ENCODE measurements at places on chromosomes 12 and 14. TPM values are rescaled to one million over a fixed set of nuclear protein-coding genes. Genes with fewer than 3 reads are reported as not detected.
A peak's percentile ranks its signal among the peaks of the same experiment; 100 is the strongest.

CAPS2 gene
- total RNA-seq = 14.4 TPM

HOXC6 gene
- total RNA-seq = not detected

KLHL28 gene
- total RNA-seq = 13.4 TPM

SUOX gene
- total RNA-seq = 29.0 TPM

DNA sequence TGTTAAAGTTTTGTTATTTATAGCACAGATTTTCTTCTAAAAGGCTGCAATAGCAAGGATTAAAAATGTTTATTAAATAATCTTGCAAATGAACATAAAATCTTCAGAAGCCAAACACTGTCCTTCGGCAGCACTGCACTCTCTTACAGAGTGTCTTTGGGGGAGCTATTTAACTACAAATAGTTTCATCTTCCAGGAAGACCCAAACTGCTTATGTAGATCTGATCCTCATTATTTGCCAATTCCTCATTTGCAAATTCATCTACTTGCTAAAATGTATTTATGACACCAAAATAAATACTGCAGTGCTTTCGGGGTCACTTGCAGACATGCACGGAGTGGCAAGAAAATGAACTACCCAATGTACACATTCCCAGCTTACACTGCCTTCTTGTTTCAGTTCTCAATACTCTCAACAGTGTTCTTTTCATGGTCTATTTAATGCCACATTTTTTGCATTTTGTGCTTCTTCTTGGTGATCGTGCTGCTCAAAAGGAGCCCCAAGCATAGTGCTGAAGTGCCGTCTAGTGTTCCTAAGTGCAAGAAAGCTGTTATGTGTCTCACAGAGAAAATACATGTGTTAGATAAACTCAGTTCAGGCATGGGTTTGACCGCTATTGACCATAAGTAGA lies 128.1 kb downstream of the PRKD1 start:
- H3K36me3 ChIP-seq = no peaks in the 10 kb centered on the region
- no peak overlapping the region for H3K4me3 ChIP-seq
- no peak for DNase-seq
- H3K4me1 ChIP-seq = no peaks in the 10 kb centered on the region

DNA sequence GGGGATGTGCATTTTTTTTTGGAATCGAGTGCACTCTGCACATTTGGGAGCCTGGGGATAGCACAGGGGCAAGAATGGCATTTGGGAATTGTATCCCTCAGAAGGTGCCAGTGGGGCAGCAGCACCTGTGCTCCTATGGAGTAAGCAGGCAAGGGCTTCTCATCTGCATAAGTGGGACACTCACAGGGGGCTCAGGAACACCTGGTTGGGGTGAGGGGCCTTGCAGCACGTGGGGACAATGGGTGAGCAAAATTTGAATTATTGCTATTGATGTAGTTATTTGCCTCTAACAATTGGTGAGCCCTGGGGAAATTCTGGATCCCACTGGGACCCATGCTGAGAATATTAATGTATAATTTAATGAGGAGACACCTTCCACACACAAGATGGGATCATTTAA lies 274.2 kb downstream of the TTC6 start:
- DNase-seq = no peak
- no peak overlapping the region for H3K27ac ChIP-seq
- no peaks in the 10 kb centered on the region for H3K4me1 ChIP-seq
- H3K4me3 ChIP-seq = no peak overlapping the region

DNA sequence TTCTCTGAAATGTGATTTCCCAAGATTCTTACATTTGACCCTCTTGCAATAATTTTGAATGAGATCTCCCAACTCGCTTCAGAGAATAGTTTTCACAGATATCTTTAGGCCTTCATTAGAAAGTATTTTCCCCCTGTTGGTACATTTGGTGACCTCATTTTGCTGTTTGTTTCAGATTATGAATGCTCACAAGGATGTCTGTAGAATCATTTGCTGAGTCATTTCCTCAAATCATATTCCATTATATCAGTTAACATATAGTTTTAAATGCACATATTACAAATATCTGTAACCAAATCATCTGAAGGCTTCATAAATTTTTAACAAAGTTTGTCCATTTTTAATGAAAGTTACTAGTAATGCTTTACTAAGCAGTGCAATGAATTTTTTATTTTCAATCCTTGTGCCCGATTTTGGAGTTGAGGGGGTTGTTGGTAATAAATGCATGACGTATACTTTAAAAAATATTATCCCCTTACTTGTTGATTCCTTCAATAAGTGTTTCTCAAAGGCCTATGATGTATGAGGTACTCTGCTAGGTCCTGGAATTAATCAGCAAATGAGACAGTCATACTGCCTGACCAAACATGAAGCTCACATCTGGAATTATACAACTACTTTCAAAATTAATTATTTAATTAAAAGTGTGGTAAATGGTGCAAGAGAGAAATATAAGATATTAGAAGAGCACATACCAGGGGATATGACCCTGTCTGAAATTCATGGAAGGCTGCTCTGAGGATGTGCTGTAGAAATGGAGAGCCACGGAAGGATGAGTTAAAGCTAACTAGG lies 126.9 kb upstream of the RAP1B start:
- no peaks in the 10 kb centered on the region for H3K36me3 ChIP-seq
- no peaks in the 10 kb centered on the region for H3K27me3 ChIP-seq
- H3K4me3 ChIP-seq = no peak overlapping the region
- no peak for DNase-seq

DNA sequence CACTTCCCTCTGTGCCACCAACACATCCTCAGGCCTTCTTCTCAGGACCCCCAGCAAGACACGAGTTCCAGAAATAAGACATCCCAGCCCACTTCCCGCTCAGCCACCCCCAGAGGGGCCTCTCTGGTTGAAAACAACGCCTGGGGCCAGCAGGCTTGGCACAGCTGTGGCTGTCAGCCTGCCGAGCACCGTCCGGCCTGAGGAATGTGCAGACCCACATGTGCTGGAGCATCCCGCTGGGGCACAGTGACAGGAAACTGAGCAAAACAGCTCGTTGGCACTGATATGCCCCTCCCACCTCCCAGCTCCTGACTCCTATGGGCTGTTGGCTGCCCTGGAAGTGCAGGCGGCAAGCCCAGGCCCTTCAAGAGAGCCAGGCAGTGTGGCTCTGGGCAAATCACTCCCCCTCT lies 1.4 kb downstream of the SYNE3 start:
- H3K4me3 ChIP-seq = peak overlapping the region; percentile 81
- peak; percentile 59 for DNase-seq
- peak overlapping the region; percentile 67 for H3K27ac ChIP-seq

DNA sequence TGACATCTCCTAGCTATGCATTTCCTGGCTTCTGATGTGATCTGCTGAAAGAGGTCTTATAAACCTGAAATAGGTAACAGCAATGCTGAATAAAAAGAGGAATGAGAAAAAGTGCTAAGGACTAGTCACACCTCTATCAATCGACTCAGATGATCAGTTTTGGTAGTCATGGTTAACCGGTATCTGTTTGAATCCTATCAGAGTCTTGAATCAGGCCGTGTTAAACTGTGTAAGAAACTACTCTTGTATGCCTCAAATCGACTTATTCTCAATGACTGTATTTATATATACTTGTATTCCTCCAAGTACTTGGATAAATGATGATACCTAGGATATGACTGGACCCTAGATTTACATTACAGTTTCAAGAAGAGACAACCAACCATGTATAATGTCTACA lies 10.8 kb upstream of the ISM2 start:
- no peak overlapping the region for H3K27ac ChIP-seq
- no peak for DNase-seq
- H3K36me3 ChIP-seq = no peaks in the 10 kb centered on the region
- no peak overlapping the region for H3K4me3 ChIP-seq

DNA sequence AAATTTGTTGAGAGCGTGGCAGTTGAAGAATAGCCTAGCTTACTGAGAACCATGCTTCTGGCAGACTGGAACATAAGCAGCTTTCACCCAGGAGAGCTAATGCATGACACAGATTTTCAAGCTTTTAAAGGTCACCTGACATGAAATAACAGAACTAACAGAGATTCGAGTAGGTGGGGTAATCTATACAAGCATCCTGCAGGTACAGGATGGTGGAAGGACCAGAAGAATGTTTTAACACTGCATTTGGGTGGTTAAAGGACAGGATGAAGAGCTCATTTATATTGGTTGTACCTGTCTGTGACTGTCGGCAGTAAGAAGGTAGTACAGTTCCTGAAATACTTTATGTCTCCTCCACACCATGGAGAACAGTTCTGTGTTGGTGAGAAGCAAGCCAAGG lies 8.9 kb downstream of the PELI2 start:
- no peak overlapping the region for H3K27ac ChIP-seq
- DNase-seq = no peak
- no peaks in the 10 kb centered on the region for H3K36me3 ChIP-seq
- H3K4me1 ChIP-seq = peaks cover 36% of the 10 kb centered on the region

DNA sequence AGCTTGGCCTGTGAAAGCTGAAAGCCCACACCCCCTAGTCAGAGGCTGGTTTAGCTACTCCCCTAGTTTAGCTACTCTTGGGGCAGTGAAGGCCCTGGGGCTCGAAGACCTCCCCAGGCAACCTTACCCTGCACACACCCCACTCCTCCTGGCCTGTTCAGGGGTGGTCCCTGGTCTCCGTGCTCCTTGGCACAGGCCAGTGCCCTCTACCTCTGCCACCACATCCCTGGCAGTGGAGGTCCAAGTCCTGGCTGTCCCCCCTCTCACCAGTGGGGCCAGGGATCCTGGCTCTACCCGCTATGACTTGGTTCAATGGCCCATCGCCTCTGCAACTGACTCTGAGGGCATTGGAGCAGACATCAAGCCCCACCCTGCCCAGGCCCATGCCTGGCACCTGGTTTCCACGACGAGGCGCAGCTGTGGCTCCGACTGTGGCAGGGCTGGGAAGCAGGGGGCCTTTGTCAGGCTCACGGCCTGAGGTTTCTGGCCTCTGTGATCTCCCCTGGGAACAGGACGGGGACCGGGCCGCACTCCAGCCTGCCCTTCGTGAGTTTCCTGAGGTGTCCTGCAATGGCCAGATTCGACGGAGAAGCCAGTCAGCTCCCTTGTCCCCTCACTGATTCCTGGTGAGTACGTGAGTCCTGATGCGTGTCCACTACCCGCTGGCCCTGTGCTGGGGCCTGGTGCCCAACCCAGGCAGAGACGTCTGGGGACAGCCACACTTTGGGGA lies 5.7 kb downstream of the TMEM121 start:
- H3K4me3 ChIP-seq = no peak overlapping the region
- DNase-seq = no peak
- no peaks in the 10 kb centered on the region for H3K27me3 ChIP-seq
- H3K27ac ChIP-seq = no peak overlapping the region
- H3K36me3 ChIP-seq = no peaks in the 10 kb centered on the region

- H3K27me3 ChIP-seq = no peaks in the 10 kb centered on the region
- H3K36me3 ChIP-seq = no peaks in the 10 kb centered on the region
- H3K4me3 ChIP-seq = no peak overlapping the region
These were observed 41.1 kb downstream of the AREL1 start for GRCh38 chr14:74671789-74672188.

DNA sequence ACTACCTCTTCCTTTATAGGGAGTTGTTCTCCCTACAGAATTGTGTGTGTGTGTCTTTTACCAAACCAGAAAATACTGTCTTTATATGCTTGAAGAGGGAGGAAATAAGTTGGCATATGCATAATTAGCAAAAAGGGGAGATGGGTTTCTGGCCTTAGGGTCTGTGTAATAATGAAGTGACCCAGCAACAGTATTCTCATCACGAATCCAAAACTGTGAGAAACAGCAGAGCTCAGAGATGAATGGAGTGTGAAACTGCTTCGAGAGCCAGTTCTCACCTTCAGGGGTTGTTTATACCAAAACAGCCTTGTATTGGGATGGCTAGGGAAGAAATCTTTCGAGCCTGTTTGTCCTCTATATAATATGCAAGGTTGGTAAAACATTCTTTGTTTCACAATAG lies 227.5 kb downstream of the MON2 start:
- no peak overlapping the region for H3K4me3 ChIP-seq
- no peaks in the 10 kb centered on the region for H3K27me3 ChIP-seq
- H3K27ac ChIP-seq = peak overlapping the region; percentile 40
- peaks cover 13% of the 10 kb centered on the region for H3K36me3 ChIP-seq
- DNase-seq = no peak

GRCh38 chr12:292186-292585 lies 29.6 kb upstream of the SLC6A13 start:
- no peak overlapping the region for H3K4me3 ChIP-seq
- no peaks in the 10 kb centered on the region for H3K27me3 ChIP-seq
- DNase-seq = no peak
- no peaks in the 10 kb centered on the region for H3K36me3 ChIP-seq
- no peak overlapping the region for H3K27ac ChIP-seq

GRCh38 chr12:55728186-55728938 lies 447 bp downstream of the CD63 start:
- DNase-seq = peak; percentile 87
- no peaks in the 10 kb centered on the region for H3K36me3 ChIP-seq
- H3K4me1 ChIP-seq = peaks cover 59% of the 10 kb centered on the region
- H3K27me3 ChIP-seq = no peaks in the 10 kb centered on the region
